Activated CD4-positive, alpha-beta T cell treated with anti-CD3 and anti-CD28 coated beads, Interleukin-2, amount 50 U/mL, for 1 hour (primary cell): ENCODE measurements at places on chromosomes 7 and 10.

DNA sequence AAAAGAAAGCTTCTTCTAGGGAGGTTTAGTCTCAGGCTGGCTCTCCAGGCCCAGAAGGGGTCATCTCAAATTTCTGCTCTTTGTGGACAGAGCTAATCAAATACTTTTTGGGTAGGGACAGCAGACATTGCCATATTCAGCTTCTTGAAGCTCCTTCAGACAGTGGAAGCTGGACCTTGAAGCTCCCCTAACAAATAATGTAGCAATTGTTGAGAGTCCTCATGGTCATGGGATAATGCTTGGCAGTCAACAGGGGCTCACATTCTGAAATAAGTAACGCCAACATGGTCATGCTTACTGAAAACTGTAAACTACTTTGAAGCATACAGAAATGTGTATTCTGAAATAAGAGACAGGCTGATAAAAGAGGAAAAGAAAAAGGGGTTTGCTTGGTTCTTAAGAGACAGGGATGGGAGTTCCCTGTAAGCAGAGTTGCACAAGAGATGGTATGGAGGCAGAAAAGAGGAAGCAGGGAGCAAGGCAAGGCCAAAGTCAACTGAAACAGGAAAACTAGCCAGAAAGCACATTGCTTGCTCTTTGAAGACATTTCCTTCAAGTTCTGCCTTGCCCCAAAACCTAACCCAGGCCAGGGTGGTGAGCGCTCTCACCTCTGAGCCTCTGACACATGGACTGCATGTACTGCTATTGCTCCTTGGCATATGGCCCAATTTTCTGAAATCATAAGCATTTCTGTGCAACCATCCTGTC is 53.1 kb upstream of the KMT2E start:
- no peak for DNase-seq

GRCh38 chr10:10630281-10630680 is 387.4 kb upstream of the CELF2 start:
- no peak for DNase-seq

DNA sequence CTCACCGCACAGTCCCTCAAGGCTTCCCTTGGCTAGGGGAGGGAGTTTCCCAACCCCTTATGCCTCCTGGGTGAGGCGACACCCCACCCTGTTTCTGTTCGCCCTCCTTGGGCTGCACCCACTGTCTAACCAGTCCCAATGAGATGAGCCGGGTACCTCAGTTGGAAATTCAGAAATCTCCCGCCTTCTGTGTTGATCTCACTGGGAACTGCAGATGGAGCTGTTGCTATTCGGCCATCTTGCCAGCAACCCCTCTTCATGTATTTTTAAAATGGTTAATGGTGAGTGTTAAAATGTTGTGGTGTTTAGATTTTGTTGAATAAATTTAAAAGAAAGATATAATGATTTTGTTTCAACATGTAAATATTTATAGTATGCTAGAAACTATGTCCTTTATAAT is 22.0 kb downstream of the UMAD1 start:
- DNase-seq: no peak

DNA sequence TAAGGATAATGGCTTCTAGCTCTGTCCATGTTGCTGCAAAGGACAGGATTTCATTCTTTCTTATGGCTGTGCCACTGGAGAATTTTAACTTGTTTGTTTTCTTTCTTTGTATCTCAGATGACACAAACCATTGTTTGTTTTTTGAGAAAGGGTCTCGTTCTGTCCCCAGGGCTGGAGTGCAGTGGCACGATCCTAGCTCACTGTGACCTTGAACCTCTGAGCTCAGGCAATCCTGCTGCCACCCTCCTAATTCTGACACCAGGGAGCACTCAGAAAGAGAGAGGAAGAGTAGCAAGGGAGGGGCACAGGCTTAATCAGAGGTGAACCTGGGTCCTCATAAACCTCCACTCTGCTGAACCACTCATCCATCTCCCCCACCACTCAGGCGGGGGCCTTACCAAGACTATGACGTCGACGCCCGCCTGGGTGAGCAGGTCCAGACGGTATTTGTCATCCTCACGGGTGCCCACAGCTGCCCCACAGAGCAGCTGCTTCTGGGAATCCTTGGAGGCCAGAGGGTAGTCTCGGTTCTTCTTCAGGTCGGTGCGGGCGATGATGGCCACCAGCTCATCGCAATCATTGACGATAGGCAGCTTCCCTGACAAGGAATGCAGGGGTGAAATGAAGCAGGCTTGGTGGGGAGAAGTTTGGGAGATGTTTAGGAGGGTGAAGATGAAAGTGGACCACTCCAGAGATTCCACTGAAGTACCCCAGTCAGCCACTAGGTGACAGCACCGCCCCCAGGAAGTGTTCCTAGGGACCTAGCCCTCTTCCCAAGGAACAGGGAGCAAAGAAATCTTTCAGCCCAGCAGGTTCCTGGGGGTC is 11.6 kb downstream of the IMPDH1 start:
- DNase-seq: peak; percentile 31

GRCh38 chr7:105187302-105188169 is 173.5 kb downstream of the KMT2E start:
- DNase-seq: no peak

- DNase-seq: no peak
Measured at GRCh38 chr7:51123322-51124019, 193.1 kb downstream of the COBL start.

- DNase-seq: no peak
Measured at GRCh38 chr10:118914629-118915028, 114.9 kb upstream of the NANOS1 start.

DNA sequence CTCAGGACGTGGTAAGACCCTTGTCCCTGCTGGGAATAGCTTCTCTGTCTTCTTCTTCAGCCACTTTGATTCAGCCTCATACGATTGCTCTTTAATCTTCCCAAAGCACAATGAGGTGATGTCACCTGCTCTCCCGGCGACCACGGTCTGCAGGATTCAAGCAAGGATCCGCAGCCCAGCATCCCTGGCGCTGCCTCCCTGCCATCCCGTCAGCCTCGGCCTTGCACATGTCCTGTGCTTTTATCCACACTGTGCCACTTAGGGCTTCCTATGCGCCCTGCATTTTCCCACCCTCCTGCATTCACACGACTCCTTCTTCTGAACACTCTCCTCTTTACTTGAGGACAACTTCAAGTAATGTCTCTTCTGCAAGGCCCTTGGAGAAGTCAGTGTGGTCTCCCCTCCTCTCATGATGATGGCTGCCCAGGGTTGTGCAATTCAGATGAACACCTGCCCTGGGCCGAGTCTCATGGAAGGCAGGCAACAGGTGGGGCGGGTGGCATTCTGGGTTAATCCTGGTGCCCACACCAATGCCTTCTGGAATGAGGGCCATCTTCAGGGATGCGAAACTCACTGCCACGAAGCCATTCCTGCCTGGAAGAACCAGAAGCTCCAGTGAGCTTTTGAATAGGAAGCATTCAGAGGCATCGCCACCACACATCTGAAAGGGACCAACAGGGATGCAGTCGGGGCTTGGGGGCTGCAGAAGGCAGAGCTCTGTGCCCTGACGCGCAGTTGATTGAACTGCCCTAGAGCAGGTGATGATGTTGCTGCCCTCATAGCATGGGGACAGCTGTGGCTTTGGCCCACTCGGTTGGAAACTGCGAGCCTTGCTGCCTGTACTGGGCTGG is 287.5 kb downstream of the GLRX3 start:
- no peak for DNase-seq

DNA sequence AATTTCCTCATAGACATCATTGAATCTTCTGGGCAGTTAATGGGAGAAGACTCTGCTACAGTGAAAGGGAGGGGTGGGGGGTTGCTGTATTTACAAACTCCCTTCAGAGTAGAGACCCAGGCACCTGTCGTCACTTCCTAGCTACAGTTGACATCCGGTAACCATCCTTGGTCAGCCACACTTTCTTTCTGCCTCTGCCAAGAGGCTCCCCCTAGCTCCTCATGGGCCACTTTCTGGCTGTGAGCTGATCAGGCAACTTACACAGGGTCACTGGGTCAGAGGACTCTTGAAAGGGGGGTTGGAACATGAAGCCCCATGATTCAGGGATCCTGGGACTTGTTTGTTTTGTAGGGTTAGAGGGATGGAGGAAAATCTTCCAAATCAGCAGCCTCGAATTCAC is 1.2 kb downstream of the TECPR1 start:
- peak; percentile 29 for DNase-seq

DNA sequence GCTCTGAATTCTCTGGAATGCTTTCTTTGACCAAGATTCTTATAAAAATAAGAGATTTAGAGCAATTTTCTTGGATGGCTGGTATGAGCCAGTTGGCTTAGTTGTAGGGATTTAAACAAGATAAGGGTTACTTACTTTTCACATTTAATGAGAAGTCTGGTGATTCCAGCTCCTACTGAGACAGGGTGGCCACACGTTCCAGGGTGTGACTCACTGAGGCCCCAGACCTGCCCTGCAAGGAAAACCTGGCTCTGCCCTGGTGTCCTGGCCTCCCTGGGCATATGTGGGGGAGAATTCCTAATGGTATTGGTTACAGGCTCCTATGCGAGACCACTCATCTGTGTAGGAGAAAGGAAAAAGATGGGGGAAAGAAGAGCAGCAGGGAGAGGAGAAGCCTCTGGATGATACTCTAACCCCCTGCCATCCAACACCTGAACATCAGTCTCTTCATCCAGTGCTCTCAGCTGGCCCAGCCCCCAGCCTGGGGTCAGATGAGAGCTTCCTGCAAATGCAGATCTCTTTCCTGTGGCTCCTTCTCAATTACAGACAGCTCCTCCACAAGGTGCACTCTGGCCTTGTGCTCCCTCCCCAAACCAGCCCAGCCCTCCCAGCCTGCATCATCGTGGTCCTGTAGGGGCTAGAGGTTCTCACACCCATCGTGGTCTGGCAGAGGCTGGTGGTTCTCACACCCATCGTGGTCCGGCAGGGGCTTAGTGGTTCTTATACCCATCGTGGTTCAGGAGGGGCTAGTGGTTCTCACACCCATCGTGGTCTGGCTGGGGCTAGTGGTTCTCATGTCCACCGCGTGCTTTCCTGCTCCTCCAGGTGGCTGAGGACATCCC is 139.9 kb downstream of the EGFR start:
- no peak for DNase-seq

- DNase-seq: no peak
Measured at GRCh38 chr7:137235434-137235833, 108.1 kb downstream of the PTN start.

DNA sequence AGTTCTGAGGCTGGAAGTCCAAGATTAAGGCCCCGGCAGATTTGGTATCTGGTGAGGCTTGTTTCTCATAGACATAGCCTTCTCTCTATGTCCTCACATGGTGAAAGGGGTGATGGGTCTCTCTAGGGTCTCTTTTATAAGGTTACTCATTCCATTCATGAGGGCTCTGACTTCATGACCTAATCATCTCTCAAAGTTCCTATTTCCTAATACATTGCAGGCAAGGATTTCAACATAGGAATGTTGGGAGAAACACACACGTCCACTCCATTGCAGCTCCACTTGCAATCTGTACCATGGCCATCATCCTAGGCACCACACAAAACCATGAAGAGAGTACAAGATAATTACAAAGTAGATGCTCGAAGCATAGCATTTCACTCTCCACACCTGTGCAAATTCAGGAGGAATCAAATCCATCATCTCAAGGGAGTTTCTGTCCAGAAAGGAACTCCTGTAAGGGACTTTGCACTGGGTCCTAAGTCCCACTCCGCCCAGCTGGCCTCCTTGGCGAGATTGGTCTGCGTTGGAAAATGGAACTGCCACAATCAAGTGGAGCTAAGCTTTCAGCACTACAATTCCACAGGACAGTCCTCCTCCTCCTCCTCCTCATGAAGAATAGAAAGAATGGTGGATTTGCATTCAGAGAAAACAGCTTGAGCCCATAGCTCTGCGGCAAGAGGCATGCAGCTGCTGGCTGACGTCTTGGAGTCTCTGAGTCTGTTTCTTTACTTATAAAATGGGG is 8.8 kb downstream of the DDC start:
- DNase-seq: no peak

DNA sequence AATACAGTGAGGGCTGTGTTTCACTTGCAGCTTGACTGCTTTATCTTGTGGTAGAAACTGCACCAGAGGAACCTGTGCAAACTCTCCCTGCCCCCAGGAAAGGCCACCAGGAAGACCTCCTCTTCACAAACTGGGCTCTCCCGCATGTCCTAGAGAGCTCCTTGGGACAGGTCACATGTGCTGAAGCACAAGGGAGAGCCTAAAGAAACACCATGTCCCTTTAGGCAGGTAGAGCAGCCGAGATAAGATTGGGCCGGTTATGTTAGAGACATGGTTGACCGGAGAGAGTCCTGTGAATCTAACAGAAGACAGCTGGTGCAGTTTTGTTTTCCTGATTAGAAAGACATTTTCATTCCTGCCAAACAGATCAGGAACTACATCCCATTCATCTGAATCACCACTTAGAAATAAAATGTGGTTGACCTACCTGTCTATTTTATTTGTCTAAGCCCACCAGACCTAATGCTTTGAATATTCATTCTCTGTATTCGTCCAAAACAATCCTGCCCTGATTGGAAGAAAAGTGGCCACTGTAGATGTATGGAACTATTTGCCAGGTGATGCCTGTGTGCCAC is 224.1 kb downstream of the GLI3 start:
- DNase-seq: no peak

DNA sequence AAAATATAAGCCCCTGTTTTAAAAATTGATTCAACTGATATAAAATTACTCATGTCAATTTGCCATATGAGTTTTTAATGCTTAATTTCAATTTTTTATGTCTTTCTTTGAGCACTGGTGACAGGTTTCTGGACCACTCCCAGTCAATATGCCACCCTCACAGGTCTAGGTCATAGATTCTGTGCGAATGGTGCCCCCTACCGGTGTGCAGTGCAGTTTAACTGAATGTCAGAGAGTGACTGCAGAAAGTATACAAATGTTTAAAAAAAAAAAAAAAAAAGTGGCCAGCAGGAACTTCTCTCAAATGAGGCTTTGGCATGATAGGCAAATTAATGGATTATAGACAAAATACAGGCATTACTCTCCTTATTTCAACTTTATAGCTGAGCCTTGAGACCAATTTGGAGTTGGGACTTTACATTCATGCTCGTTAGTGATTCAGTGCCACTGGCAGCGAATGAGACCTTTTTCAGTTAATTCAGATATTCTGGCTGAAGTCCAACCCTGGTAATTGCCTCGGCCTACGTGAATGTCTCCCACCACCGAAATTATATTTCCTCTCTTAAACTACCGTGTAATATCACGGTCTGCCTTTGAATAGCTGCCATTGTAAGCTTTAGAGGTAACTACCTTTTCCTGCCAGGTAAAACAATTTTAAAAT is 427.6 kb downstream of the PHTF2 start:
- no peak for DNase-seq

DNA sequence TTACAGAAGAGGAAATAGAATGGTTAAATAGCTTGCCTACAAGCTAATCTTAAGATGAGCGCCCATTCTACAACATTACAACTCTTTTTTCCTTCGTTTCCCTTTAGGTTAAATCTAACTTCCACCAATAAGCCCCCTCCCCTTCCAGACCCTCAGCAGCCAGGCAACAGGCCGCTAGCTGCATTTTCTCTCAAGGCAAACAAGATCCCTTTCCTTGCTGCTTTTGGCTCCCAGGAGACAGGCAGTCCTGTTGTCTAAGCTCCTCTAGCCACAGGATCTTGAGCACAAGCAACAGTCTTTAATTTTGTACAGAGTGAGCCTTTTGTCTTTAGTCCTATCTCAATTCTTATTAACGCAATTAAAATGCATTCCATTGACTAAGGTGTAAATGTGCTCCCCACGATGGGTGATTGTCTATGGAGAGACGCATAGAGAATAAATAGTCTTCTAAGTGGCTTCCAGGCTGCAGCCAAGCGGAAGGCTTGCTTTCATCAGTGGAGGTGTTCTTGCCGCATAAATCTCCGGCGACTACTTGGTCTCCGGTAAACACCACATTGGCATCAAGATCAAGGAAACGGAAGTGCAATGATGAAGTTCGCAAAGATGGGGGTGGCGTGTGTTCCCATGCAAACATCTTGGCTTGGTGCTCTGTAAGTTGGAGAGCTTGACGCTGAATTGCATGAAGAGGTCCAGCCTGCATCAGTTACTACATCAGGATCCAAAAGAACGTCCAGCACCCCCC is 181.9 kb upstream of the LYZL2 start:
- no peak for DNase-seq
